Stimulated activated naive CD8-positive, alpha-beta T cell treated with anti-CD3 and anti-CD28 coated beads, Interleukin-15, Interleukin-2, amounts not matched to agents 100 U/mL and 50 U/mL, for 24 hours (primary cell): ENCODE measurements at places on chromosomes 4 and X.

DNA sequence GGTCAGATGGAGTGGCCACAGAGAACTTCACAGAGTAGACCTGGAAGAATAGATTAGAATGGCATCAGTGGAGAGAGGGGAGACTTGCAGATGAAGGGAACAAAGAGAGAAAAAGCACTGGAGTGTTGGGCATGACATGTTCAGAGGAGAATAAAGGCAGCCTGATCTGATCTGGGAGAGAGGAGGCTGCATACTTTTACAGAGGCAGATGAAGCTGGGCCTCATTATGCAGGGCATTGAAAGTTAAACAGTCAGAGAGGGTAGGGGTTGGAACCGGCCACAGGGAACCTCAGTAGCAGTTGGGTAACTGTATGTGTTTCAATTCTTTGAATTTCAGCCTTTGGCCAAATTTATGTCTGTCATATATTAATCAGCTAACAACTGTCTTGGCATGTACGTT is 61.2 kb downstream of the SH3BGRL start:
- DNase-seq = no peak

DNA sequence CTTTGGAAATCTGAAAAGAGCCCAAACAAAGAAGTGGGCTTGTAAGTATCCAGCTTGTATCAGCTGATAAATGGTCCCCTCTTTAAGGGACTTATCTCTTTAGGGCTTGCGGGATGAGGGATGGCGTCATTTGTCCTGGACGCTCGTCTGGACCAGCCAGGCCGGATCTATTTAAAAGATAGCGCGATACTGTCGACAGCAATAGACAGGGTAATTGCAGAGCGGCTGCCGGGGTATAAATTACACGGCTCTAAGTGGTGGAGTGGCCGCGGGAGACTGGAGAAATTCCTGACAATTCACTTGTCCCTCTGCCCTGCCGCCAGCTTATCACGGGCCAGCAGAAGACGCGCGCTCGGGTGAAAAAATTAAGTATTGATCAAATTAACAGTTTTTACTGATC is 90.7 kb downstream of the FAM53A start:
- no peak for DNase-seq

- peak; percentile 70 for DNase-seq
Measured at GRCh38 chr4:110197529-110198042, 829 bp downstream of the ELOVL6 start.

GRCh38 chr4:152831416-152831815 is 51.7 kb downstream of the ARFIP1 start:
- no peak for DNase-seq

DNA sequence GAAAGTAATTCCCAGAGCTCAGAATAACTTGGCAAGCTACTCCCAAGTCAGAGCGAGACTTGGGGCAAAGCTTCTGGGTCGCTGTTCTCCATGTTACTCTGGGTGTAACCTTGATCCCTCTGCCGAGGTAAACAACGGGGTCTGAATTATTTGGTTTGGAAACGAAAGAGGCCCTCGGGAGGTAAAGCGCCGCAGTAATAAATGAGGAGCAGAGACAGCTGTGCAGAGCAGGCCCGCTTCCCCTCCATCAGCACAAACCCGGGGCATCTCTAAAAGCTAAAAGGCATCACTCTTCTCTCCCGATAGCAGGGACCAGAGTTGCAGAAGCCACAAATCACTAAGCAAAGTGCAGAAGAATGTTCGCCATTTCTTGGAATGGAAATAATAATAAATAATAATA is 561.5 kb downstream of the BCOR start:
- no peak for DNase-seq

- no peak for DNase-seq
Measured at GRCh38 chrX:42079968-42080367, 156.6 kb upstream of the CASK start.

GRCh38 chr4:165783626-165784025 is 89.4 kb upstream of the TLL1 start:
- DNase-seq = no peak

GRCh38 chrX:13051529-13052172 is 7.2 kb upstream of the FAM9C start:
- no peak for DNase-seq

DNA sequence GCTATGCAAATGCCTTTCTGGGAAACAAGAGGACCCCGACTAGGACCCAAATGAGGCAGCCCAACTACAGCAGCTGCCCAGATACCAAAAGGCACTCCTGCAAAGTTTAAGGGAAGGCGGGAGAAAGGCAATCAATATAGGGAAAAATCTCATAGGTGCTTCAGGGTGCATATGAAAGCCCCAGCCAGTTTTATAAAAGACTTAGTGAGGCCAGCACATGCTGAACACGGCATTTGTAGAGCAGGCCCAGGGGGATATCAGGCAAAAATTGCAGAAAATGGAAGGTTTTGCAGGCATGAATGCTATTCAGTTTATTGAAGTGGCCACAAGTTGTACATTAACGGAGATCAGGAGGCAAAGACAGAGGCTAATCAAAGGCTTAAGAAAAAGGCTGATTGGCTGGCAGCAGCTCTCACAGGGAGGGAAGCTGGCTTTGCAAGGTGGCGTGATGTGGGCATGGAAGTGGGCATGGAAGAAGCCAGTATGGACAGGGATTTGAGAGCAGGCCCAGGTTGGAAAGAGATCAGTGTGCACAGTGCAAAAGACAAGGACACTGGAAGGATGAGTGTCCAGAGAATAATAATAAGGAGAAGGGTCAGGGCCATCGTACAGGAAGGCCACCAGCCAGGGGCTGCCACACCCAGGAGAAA is 37.7 kb upstream of the UGT2B7 start:
- DNase-seq = no peak

DNA sequence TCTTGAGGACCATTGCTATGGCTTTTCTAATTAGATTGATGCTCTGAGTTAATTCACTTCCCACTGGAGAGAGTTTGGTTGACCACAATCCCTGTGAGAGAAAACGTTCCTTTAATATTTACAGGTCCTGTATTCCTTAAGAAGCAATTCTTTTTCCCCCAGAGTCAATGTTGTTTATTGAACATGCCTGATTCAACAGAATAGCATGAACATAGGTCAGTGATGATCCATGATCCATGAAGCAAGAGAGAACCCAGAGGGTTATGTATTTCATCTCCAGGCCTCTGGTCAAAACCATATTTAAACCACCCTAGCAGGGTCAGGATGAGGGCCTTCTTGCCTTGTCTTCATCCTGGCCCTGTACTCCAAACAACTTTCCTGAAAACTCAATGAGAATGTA is 39.4 kb upstream of the EFHC2 start:
- no peak for DNase-seq

- DNase-seq = peak; percentile 79
Measured at GRCh38 chrX:40169193-40170101, 71.7 kb upstream of the BCOR start.

DNA sequence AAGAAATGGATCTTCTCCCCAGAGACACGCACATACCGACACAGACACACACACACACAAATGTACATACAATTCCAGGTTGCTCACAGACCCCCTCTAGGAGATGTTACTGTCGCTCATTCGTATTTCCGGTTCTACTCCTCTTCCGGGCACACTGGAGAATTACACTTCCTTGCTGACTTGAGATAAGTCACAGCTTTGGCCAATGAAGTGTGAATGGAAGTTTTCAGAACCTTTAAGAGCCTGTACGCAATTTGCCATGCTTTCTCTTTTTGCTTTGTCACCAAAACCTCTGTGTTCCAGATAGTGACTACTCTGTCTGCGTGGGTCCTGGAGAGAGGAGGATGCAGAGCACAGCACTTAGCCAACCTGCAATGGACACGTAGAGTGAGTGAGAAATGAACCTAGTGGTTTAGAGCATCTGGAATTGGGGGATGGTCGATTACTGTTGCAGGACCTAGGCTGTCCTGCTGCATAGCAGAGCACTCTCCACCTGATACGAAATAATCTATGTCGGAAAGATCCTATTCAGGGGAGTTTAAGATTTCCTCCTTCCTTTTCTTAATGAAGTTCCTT is 239.5 kb upstream of the TET2 start:
- DNase-seq = no peak

- no peak for DNase-seq
Measured at GRCh38 chr4:99594818-99595217, 20.2 kb downstream of the MTTP start.

GRCh38 chrX:94492541-94492940 is 818.5 kb downstream of the FAM133A start:
- DNase-seq = no peak

DNA sequence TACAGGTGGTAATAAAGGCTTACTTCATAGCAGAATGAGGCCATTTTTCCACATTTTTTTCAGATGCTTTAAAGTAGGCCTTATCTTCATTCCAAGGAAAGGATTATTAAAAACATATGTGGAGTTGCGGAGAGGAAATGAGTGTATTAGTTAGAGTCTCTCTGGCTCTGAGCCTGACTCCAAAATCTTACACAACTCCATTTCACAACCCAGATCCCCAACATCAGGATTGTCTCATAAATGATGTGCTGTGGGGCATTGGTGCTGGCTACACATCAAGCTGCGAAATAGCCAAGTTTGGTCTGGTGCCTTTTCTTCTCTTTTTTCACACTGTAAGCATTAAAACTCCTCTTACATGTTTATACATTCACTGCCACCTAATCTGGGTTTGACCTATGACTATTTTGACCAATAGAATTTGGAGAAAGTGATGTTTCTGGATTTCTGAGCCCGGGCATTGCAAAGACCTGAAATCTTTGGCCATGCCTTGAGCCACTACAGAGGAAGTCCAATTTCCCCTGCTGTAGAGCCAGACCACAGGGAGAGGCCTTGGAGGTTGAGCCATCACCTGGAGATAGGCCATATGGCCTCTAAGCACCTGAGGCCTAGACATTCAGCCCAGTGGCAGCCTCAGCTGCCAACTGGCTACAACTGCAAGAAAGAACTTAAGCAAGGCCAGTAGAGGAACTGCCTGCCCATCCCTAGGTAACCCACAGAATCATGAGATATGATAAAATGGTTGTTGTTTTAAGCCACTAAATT is 16.7 kb upstream of the SOD3 start:
- DNase-seq = no peak

DNA sequence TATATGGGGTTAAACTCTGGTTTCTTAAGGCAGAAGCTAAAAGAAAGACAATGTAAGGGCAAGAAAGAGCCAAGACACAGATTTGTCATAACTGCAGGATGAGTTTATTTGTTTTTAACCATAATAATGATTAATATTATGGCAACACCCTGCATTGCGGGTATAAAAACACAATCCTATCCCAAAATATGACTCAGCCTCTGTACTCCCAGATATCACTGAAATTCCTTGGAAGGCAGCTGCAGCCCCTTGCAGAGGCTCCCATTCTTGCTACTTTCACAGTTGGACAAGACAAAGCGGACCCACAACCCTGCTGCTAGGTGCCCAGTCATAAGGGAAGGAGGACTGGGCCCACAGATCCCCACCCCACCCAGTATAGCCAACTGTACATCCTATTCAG is 20.4 kb upstream of the FGF16 start:
- no peak for DNase-seq

DNA sequence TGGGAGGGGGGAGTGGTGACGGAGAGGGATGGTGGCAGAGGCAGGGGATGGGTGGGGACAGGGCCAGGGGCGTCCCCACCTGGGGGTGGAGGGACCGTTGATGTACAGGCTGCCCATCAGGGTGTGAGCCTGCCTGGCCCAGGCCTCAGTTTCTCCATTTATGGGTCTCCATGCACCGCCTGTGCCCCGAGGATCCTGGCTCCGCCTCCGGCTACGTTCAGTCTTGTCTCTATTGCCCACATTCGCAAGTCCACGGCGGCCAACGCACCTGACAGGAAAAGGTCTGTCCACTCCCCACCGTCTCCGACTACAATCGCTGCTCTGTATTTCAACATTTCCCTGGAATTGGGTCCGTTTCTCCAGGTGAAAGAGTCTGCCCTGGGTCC is 96.3 kb upstream of the NKX1-1 start:
- no peak for DNase-seq

- DNase-seq = no peak
Measured at GRCh38 chr4:165222651-165222994, 15.3 kb downstream of the KLHL2 start.

DNA sequence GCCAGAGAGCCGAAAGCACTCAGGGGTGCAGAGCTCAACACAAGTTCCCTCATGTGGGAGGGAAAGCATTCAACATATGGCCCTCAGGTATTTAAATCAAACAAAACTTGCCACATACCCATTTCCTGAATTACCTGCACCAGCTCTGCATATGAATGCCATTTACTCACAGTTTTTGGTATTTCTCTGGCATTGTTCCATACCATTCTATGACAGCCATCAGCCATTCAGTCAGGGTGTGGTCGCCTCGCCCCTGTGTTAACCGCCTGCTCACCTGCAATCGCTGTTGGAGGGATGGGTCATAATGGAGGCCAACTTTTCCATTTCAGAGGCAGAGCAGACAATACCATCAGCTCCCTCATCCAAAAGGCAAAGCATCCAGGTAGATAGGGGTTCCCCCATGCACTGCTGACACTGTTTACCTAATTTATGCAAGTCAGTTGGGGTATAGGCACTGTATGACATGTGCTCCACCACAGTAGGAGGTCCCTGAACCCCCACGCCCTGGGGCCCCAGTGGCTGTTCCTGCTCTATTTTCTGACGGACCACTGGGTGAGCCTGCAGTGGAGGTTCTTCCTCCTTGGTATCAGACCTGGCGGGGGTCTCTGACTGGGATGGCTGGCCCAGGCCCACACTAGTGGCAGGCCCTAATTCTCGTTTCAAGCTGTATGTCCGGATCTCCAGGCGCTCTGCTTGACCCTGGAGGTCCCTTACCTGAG is 227.1 kb downstream of the ADGRL3 start:
- no peak for DNase-seq

- DNase-seq = no peak
Measured at GRCh38 chr4:120314969-120315368, 248.3 kb upstream of the MAD2L1 start.

DNA sequence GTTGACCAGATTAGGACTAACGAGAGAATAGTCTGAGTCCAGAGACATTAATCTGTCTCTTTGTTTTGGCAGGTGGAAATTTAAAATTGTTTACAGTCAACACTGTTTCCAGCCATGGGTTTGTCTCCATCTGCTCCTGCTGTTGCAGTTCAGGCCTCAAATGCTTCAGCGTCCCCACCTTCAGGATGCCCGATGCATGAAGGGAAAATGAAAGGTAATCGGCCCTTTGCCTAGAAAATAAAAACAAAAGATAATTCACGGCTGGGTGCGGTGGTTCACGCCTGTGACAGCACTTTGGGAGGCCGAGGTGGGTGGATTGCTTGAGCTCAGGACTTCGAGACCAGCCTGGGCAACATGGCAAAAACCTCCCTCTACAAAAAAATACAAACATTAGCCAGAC is 815 bp downstream of the HCCS start:
- no peak for DNase-seq

DNA sequence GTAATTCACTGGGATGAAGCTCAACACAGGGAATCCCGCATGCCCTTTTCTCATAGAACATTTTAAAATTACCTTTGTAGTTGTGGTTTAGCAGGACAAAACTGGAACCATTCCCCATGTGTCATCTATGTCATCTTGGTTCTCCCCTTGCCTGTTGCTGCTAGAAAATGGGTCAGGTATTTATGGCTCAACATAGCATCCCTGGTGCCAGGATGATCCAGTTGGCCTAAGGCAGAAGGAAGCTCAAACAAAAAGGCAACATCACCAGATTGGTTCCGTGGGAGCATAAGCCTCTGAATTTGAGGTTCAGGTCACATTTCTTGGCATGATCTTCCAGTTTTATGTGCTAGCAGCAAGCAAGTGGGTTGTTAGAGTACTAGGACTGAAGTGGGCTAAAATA is 552.6 kb upstream of the BOD1L1 start:
- DNase-seq = no peak
